ENCODE measurements at places on chromosomes 2 and 18. TPM values are rescaled to one million over a fixed set of nuclear protein-coding genes. Genes with fewer than 3 reads are reported as not detected.

- DNase-seq: peak; percentile 42
Observed at GRCh38 chr2:236569573-236569973, at the start of gene ACKR3. ACKR3 (plus strand) TSS chr2:236569825; CDS start chr2:236580466, 10,641 bp downstream.

DNA sequence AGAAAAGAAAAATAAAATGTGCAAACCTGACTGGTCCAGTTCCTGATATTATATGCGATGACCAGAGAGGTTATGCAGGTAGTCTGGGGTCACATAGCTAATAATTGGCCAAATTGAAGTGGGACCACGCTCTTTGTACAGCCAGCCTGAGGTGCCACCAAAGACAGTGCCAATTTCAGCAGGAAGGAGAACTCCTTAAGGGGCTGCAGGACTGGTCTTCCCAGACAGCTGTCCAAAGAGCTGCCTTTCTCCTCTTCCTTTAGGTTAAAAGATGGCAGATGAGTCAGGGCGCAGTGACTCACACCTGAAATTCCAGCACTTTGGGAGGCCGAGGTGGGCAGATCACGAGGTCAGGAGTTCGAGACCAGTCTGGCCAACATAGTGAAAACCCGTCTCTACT, 95.5 kb downstream of the ACKR3 start:
- no peak for DNase-seq

DNA sequence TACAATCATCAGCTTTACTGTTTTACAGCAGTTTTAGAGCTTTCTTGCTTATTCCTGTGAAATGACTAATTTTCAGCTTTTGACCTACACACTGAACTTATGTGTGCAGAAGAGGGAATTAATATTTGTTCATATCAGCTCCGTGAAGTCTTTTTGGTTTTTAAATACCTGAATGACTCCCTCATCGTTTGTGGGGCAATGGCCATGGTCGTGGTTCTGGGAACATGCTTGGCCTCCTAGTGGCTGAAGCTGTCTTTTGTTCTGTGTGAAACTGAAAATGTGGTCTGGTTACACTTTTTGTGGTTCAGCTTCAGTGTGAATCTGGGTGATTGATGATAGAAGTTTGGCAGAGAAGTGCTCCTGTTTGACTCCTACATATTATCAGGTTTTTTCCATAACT, 408.1 kb downstream of the THSD7B start:
- no peak for DNase-seq

GRCh38 chr2:219125225-219125885, 35.3 kb downstream of the NHEJ1 start:
- DNase-seq: no peak

Gene LIPG
- polyA plus RNA-seq: 200 TPM

GRCh38 chr2:237464757-237465391, 22.2 kb upstream of the MLPH start:
- DNase-seq: no peak

- no peak for DNase-seq
Observed at GRCh38 chr2:54481686-54482085, 25.6 kb downstream of the SPTBN1 start.

DNA sequence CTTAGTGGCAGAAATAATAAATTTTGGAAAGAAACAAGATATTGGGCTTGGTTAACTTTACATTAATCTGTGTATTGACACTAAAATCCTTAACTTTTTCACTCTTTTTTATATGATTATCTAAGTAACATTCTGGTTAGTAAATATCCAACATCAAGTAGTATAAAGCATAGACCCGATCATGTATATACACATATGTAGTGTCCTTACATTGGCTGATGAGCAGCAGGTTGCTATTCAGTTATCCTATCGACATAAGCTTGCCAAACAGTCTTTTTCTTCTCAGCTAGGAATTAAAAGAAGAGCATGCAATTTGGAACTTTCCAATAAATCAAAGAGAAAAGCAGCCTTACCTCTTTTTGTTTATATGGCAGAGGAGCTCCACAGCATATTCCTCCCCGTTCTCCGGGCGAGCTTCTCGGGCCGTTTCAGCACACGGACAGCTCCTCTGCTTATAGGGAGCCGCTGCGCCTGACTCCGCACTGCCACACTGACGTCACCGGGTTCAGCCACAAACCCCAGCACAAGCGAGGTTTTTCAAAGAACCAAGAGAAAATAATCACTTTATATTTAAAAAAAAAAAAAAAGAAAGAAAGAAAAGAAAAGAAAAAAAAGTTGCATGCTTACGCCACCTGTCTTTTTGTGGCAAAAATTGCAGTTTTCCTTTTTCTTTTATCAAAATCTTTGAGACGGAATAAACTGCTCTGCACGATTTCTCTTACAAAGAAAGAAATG, at the start of gene SCG2:
TSS of gene SCG2 (minus strand) at position 430 of the 735 bp plus-strand sequence. CDS start 3,079 bp downstream, outside the sequence.
- no peak for DNase-seq

Gene FKBP1B
- 27.9 TPM for polyA plus RNA-seq

DNA sequence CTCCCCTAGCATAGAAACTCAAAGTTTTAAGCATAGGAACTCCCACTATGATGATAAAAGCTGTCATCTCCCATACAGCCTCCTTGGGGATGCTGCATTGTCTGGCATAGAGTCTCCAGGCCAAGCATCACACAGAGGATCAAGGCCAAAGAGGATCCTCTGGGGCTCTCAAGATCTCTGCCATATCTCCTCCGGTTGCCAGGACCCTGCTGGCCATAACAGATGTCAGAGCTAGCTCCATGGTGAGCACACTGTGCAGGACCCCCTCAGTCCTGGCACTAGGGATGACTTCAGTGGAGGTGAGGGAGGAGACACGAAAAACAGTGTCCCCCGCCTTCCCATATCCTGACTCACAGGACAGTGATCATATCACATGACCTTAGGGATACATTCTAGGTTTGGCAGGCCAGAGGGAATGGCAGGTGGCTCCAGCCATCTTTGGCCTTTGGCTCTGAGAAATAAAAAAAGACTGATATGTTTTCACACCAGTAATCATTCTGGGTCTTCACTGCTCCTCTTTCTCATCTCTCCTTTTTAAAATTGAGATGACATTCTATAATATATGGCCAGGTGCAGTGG, 235.0 kb downstream of the MYCN start:
- no peak for DNase-seq
